ENCODE measurements at places on chromosomes 16 and 17.

DNA sequence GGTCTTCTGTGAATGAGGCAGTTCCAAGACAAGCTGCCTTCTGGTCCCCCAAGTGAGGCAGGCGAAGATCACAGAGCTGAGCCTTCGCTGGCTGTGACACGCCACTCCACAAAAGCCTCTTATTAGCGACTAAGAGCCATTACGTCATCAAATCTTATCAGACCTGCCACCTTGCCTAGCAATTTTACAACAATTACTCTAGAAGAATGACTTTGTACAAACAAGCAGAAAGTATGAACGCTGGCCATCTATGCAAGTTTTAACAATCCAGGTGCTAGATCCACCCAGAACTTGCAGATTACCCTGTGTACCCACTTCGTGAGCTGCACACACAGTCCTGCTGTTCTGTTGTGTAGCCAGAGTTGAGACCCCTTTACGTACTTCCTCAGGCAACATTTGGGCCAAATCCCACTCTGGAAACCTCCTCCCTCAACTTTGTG is 3.8 kb upstream of the ICAM2 start:
- DNase-seq = no peak

DNA sequence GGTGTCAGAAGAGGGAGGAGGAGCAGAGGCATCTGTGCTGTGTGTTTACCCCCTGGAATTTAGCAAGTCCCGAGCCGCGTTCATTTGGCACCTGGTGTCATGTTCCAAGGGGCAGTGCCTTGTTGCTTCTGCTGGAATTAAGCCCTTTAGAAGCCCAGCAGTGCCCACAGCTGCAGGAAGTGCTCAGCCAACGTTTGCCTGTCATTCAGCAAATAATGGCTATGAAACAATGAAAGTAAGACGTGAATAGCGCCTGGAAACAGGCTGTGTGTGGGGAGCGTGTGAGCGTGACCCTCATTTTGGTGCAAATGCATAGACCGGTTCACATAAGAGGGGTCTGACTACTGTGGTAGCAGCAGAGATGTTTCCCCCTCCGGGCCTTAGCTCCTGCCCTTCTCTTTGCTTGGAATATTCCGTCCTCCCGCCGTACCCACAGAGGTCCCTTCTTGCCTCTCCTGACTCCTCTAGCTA is 5.8 kb upstream of the ATP2C2 start:
- DNase-seq = no peak

GRCh38 chr16:23999663-24000062 is 163.9 kb downstream of the PRKCB start:
- peak; percentile 81 for DNase-seq

GRCh38 chr17:28385037-28385400 is 13.5 kb downstream of the SARM1 start:
- DNase-seq = no peak

- no peak for DNase-seq
Measured at GRCh38 chr16:31186176-31186575, 6.2 kb downstream of the FUS start.

GRCh38 chr16:89352091-89352681 is 134.7 kb downstream of the ZNF778 start:
- DNase-seq = no peak

DNA sequence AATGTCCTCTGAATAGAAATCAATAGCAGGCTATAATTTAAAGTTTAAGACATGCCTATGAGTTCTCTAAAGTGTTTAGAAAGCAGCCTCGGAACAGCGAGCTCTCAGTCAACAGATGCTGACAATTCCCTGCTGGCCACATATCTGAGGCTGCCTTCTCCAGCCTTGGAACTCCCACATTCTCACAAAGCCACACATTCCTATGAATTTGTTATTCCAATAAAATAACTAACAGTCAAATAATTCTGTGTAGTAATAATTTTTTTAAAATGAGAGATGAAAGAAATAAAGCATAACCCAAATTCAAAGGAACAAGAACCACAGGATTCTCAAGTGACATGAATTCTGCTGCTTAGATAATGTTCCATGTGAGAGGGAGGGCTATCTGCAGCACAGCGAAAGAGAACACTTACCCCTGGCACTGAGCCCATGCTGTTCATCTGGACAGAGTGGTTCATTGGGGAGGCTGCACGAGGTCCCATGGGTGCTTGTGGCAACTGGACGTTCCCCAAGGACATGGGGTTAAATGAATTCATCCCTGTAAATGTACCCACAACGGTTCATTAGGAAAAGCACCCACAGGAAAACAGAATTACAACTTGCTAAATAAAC is 56.9 kb upstream of the TRAP1 start:
- DNase-seq = no peak

DNA sequence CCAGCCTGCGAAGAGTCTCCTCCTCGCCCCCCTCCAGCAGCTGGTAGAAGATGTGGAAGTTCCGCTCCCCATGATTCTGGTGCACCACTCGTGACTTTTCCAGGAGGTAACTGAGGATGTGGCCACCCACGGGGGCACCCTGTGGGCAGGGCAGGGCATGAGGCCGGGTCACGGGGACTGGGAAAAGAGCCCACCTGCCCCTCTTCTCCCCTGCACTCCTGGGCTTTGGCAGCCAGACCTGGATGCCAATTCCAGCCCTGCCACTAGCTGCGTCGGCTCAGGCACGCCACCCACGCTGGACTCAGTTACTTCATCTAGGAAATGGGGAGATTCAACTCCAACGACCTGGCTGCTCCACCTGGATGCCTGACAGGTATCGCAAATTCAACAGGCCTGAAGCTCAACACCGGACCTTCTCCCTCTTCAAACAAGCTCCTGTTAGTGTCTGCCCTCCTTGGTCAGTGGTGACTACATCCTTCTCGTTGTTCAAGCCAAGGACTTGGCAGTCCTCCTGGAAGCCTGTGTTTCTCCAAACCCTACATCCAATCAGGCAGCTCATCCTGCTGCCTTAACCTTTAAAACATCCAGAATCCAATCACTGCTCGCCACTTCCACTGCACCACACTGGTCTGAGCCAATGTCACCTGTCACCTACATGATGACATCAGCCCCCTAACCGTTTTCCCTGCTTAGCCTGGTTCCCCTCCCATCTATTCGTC is 11.6 kb downstream of the MYO1C start:
- DNase-seq = no peak

DNA sequence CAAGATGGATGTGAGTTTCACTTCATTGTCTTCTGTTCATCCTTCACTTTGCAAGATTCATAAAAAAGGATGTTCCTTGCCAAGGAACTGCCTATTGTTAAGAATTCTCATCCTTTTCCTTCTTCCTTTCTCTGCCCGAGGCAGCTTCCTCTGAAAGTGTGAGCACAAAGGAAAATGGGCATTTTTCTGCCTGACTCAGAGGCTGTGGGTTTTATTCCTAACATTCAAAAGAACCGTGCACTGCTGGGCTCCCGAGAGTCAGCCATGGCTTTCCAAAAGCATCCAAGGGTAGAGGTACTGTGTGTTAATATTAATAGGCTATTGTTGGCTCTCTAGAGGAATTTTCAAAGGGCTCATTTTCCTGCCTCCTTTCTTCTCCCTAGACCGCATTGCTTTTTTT is 289.4 kb downstream of the ABCC12 start:
- no peak for DNase-seq

- DNase-seq = no peak
Measured at GRCh38 chr16:49194537-49195236, 87.0 kb downstream of the CBLN1 start.

GRCh38 chr16:4085405-4085970 is 30.8 kb downstream of the ADCY9 start:
- no peak for DNase-seq

- no peak for DNase-seq
Measured at GRCh38 chr16:8087597-8088289, 502.6 kb downstream of the TMEM114 start.

DNA sequence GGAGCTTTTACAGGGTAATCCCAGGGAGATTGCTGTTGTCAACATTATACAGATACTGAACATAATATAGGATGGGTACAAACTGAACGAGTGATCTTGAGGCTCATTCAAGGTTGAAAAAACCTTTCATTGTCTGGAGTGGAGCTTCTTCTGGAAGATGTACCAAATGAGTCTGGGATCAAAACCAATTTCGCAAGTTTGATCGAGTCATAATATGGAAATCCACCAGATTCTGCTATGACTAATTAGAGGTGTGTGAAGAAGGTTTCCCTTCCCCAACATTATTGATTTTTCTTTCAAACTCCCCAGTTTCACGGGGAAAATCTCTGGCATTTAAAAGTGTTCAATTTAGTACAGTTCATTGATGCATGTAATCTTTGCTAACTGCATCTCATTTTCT is 324.1 kb downstream of the ZFHX3 start:
- no peak for DNase-seq

GRCh38 chr17:77444984-77445759 is 304.4 kb downstream of the SEC14L1 start:
- peak; percentile 85 for DNase-seq

DNA sequence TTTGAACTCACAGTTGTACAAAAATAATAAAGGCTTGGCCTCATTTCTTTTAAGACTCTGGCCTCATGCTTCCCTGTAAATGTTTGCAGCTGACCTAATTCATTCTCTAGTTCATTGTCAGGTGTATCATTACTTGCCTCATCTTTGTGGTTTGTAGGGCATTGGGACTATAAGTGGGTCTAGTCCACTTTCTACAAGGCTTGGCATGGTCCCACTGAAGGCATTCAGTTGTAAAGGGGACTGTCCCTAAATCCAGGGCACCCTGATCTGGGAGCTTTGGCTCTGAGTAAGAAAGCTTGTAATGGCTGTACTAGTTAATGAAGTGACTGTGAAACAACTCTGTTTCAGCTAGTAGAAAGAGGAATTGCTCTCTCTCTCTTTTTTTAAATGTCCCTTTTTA is 2.7 kb downstream of the KCTD2 start:
- DNase-seq = no peak

- no peak for DNase-seq
Measured at GRCh38 chr17:79798299-79799173, 1.7 kb upstream of the CBX8 start.

DNA sequence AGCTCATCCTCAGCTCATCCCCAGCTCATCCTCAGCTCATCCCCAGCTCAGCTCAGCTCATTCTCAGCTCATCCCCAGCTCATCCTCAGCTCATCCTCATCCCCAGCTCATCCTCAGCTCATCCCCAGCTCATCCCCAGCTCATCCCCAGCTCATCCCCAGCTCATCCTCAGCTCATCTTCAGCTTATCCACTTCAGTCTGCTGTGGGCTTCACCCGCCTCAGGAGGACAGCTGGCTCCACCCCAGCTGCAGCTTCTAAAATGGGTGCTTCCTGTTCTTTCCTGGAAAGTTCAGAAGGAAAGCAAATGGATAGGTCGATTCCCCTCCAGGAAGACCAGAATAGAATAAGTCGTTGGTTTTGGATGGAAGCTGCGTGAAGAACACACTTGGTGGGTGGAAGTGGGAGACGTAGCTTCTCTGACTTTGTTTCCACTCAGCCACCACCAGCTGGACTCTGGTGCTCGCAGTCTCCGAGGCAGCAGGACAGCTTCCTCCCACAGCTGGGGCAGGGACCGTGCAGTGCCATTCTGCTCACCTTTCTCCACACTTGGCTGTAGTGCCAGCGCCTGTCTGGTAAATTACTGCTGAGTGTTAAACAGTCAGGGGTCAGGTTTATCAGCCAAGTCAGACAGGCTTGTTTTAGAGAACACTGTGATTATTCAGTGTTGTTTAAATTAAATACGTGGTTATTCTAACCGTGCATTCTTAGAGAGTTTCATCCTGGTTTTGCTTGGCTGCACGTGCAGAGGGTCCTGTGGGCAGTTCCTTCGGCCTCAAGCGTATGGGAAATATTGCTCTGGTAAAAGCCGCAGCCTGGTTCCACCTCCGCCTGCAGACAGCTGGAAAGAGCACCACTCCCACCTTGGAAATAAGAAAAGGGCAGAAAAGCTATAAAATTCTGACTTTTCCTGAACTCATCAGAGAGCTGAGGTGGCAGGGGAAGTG is 61.0 kb upstream of the CHMP6 start:
- no peak for DNase-seq

DNA sequence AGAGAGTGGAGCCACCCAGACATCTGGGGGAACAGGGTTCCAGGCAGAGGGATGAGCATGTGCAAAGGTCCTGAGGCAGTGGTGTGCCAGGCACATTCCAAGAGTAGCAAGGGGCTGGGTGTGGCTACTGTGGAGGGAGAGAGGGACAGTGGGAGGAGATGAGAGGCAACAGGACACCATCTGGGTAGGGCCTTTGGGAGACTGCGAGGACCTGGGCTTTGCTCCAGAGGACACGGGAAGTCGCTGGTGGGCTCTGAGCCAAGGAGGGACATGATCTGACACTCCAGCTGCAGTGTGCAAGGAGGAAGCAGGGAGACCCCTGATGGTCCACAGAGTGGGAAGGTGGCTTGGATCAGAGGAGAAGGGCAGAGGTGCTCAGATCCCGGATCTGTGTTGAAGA is 56.7 kb upstream of the MED9 start:
- DNase-seq = no peak

DNA sequence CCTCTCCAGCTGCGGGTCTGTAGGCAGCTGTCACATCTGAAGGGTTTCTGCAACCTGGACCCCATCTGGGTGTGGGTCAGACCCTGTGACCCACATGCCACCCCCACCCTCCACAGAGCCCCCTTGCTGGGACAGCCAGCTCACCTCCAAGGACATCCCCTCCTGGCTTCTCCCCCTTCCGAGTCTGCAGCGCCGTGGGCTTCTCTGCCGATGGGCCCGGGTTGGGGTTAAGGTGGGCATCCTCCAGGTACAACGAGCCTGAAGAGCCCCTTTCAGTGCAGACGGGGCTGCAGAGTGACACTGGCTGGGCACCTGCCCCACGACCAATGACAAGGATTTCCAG is 28.9 kb downstream of the OR1D5 start:
- peak; percentile 0 for DNase-seq

- DNase-seq = peak; percentile 75
Measured at GRCh38 chr17:39667945-39668924, at the start of gene PNMT. PNMT (plus strand) TSS chr17:39668453; CDS start chr17:39668476, 23 bp downstream.

GRCh38 chr17:27259356-27259755 is 34.6 kb upstream of the WSB1 start:
- no peak for DNase-seq

Data from stimulated activated CD4-positive, alpha-beta T cell treated with anti-CD3 and anti-CD28 coated beads, Interleukin-4, amount 100 ng/mL, for 24 hours (primary cell).